Stimulated activated CD8-positive, alpha-beta memory T cell treated with anti-CD3 and anti-CD28 coated beads, Interleukin-12 subunit alpha, Interleukin-12 subunit beta, amount 100 ng/mL, for 1 hour (primary cell): ENCODE measurements at places on chromosomes 3 and 15.

DNA sequence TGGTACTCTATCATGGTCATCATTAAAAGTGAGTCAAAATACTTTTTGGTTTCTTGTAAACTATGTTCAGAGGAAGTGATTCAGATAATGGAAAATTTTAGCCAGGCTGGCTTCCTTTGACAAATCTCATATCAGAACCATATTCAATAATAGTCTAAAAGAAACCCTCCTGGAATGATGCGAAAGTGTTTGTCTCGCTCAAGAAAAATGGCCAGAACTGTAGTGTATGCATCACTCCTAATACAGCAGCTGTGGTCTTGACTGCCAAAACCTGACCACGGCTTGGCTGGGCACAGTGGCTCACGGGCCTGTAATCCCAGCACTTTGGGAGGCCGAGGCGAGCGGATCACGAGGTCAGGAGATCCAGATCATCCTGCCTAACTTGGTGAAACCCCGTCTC, 35.6 kb upstream of the KCNMB2 start:
- DNase-seq = no peak

DNA sequence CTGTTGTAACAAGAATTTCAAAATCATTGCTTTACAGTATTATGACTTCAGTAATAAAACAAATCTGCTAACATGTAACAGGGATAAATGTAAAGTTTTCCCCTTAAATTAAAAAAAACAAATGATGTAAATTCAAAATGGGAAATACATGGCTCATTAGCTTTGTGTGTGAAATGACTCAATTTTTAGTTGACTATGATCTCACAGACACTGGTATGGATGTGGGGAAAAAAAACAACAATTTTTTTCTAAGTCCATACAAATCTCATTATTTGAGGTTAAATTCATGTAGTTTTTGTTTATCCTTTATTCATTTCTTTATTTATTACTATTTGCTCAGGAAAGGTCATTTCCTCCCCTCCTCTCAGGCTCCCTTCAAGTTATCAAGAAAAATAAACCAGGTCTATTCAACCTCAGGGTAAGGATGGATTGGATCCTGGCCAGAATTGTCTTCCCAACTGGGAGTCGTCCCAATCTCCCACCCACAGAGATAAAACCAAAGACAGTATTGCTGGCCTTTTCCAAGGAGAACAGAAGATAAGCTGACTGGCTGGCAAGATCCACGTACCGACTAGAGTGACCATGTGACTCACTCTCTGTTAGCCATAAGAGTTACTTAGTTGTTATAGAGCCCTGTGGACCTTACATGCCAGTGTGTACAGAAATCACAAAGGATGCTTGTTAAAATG, 373.3 kb downstream of the GAP43 start:
- DNase-seq = no peak

- no peak for DNase-seq
Observed at GRCh38 chr3:155619118-155619915, 125.6 kb downstream of the PLCH1 start.

DNA sequence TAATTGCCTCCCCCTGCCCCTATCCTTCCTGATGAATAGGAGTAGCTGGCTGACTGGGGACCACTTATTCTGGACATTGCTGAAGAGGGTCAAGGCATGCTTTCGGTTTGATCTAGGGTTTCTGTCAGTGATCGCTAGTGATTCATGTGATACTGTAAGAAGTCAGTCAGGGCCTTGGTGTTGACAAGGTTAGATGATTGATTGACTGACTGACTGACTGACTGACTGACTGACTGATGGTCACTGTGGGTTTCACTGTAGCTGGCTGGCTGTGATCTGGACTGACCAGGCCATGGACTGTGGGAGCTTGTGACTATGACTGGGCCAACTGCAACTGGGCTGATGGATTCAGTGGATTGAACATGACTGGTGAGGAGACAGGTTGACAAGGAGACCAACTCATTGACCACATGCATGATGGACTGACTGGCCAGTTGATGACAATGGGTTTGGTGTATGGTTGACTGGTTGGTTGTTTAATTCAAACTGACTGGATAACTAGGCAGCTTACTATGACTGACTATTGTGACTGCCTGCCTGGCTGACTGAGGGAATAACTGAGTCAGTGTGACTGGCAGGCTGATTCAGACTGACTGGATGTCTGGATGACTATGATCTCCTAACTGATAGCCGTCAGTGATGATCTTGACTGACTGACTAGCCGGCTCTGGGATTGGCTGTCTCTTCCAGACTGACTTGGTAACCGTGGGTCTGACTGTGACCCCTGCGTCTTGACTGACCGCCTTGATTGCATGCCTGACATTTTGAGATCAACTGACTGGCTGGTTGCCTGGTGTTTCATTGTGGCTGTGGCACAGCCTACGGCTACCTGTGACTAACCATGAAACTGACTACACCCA, 509.9 kb downstream of the SHQ1 start:
- no peak for DNase-seq

GRCh38 chr15:91824256-91824655, 29.3 kb upstream of the SLCO3A1 start:
- no peak for DNase-seq

DNA sequence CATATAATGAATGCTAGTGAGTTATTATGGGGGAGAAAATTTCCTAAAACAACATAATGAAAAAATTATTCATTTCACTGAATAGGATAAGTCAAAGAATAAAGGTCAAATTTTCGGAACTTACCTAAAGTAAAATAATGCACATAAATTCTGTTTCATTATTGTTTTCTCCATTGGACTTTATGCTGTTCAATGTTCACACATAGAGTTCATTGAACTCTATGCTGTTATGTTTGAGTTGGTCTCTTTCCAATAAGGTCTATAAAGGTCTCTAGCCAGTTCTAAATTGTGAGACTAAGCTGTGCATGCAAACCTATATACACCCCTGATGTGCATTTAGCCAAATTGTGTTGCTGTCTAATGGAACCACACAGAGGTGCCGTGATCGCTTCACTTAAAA, 28.5 kb upstream of the STT3B start:
- DNase-seq = no peak
